ENCODE measurements at places on chromosomes 4 and X.

- no peak for DNase-seq
Observed at GRCh38 chrX:24229400-24229879, 79.9 kb downstream of the ZFX start.

DNA sequence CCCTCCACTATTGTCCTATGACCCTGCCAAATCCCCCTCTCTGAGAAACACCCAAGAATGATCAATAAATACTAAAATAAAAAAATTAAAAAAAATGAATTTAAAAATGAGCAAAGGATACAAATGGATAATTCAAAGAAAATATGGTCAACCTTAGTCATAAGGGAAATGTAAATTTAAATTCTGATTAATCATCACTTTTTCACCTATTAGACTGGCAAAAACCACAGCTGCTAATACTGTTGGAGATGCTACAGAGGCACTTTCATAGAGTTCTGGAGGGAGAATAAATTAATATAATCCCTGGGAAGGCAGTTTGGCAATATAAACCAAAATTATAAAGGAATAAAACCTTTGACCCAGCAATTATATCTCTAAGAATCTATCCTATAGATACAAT is 50.3 kb downstream of the LRBA start:
- no peak for DNase-seq

DNA sequence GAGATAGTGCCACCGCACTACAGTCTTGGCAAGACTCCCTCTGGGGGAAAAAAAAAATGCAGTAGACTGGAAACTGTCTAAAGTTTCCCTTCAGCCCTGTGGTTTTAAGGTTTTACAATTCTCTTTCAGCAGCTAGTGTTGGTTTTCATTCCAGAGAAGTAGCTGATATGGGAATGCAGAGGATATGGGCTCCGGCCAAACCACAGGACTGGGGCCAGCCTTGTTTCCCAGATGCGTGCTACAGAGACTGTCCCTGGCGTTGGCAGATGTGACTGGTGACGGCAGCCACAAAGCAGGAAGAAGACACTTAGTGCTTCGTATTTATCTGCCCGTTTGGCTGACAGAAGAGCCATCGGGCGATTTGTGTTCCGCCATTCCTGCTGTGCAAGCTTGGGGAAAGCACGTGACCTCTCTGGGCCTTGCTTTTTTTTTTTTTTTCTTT is 43.2 kb downstream of the ZBTB49 start:
- no peak for DNase-seq

DNA sequence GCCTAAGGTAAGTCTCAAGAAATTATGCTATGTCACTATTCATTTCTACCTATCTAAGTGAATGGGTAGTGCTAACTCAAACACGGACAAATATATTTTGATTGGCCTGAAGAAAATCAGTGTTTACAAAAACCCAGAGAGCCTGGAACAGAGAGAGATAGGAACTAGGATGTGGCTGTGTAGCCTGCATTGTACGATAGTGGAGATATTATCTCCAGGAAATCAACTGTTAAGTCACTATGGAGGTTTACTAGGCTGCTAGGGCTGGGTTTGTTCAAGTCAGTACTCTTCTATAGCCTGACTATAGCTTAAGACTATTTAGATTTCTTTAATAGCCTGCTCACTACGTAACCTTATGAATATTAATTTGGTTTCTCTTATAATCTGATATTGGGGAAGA is 127.9 kb downstream of the TACR3 start:
- no peak for DNase-seq

DNA sequence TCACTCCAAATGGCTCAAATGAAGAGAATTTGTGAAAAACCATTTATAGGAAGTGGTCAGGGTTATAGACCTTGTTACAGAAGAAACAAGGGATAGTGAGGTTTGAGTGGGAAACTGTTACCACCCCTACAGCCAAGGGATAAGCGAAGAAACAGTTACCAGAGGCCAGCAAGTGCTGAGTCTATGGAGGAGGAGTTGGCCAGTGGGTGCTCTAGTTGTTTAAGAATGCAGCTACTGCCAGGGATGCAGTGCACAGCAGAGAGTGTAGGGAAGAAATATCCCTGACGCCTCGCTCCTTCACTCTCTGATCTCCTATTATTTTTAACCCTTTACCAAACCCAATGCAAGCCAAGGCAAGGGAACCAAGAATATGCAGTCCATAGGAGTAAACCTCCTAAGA is 15.2 kb upstream of the SYTL4 start:
- no peak for DNase-seq

GRCh38 chr4:122548452-122548851 is 72.4 kb downstream of the IL21 start:
- DNase-seq = no peak

GRCh38 chr4:185837415-185838103 is 25.6 kb upstream of the SORBS2 start:
- no peak for DNase-seq

DNA sequence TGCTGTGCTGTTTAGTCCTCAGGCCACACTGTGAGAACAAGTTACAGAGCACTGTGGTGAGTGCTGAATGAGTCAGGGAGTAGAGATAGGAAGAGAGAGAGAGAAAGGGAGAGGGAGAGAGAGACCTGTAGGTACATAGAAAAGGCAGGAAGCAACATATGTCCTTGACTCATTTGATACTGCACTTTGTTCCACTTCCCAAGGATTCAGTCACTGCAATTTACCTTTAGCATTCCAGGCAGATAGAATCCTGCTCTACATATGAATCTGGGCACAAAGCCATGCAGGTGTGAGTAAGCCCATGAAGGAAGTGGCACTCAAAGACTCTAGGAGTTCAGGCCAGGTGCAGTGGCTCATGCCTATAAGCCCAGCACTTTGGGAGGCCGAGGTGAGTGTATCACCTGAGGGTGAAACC is 1.0 kb upstream of the DAPP1 start:
- DNase-seq = no peak

DNA sequence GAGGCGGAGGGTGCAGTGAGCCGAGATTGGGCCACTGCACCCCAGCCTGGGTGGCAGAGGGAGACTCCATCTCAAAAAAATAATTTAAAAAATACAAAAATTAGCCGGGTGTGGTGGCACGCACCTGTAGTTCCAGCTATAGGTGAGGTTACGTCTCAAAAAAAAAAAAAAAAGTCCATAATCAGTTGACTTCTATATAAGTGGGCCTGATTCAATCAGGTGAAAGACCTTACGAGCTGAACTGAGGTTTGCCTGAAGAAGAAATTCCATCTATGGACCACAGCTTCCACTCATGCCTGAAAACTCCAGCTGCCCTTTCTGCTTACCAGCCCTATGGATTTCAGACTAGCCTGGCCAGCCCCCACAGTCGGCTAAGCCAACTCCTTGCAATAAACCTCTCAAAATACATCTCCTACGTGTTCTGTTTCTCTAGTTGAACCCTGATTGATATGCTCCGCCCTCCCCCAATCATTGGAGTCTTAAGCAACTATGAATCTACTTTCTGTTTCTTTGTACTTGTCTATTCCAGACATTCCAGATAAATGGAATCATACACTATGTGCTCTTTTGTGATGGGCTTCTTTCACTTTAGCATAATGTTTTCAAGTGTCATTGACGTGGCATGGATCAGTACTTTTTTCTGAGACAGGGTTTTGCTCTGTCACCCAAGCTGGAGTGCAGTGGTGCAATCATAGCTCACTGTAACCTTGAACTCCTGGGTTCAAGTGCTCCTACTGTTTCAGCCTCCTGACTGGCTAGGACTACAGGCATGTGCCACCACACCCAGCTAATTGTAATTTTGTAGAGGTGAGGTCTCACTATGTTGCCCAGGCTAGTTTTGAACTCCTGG is 36.6 kb downstream of the SAT1 start:
- DNase-seq = no peak

DNA sequence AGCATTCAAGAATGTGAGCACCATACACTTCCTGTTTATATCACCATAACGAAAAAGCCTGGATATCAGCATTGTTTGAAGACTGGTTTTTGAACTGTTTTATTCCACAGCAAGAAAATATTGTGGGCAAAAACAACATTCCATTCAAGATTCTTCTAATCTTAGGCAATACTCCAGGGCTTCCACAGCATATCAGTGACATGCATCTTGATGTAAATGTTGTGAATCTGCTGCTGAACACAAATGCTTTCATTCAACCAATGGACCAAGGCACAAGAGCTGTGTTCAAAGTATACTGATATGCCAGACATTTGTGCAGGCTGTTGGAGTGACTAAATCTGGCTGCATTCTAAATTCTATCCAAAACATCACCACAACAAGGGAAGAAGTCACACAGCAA is 260.1 kb upstream of the ETNPPL start:
- DNase-seq = no peak

DNA sequence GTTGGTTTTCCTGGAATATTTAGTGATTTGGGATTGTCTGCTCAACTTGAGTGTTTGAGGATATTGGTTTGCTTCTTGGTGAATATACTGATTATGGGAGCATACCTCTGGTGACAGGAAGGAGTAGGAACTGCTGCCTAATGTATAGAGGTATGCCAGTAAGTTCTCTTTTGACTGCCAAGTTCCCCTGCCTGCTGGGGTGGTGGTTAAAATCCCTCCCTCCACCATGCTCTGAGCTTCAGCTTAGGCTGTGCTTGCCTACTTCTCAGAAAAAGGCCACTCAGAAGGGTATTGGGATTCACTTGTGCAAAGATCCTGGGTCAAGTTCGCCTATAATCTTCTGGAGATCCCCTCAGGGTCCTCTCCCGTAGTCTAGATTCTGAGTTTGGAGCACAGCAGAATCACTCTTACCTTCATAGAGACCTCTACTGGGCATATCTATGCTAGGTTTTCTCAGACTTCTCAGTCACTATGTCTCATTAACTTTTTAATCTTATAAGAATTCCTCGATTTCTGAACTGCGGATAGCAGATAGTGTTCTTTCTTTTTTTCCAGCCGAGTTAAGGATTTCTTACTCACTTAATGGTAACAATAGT is 44.7 kb upstream of the DCK start:
- DNase-seq = no peak

GRCh38 chrX:118239913-118240698 is 105.8 kb upstream of the WDR44 start:
- DNase-seq = no peak

GRCh38 chr4:108081256-108081655 is 87.5 kb downstream of the LEF1 start:
- DNase-seq = no peak

DNA sequence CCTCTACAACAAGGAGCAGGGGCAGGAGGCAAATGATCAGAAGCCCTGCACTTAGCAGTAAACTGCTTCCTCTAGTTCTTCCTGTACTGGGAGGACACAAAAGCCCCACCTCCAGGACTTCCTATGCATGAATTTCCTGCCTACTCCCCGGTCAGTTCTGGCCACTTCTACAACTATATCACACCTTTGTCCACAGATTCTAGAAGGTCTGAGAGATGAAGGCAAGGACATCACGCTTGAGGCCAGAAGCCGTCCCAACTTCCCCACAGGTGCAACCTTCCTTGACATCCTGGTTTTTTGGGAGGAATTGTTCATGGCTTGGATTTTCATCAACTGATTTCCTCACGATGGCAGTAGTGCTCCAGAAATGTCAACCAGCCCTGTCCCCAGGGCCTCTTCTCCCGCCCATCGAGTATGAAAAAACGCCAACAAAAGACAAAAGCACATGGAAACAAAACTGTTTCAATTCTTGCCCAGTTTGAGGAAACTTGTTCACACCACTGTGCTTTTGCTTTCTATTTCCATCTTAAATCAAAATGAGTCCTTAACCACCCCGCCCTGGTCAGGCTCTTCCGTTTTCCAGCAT is 206.5 kb upstream of the STK26 start:
- peak; percentile 85 for DNase-seq

GRCh38 chrX:46941341-46941740 is 29.1 kb downstream of the JADE3 start:
- DNase-seq = no peak

DNA sequence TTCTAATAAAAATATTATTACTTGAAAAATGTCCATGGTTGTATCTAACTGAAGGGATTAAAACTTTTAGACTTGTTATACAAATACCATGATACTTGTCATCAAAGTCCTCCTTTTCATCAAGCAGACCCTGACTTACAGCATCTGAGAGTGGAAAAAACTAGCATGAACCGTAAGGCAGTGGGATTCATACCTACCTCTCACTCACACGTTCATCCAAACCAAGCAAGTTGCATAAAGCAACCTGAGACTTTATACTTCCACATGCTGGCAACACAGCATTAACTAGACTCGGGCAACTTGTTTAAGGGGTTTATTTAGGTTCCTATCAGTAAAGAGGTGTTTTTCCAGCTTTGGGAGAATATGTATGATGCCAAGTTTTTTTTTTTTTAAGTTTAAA is 22.6 kb upstream of the TLR7 start:
- no peak for DNase-seq

- no peak for DNase-seq
Observed at GRCh38 chr4:168919706-168920324, 90.2 kb downstream of the CBR4 start.

DNA sequence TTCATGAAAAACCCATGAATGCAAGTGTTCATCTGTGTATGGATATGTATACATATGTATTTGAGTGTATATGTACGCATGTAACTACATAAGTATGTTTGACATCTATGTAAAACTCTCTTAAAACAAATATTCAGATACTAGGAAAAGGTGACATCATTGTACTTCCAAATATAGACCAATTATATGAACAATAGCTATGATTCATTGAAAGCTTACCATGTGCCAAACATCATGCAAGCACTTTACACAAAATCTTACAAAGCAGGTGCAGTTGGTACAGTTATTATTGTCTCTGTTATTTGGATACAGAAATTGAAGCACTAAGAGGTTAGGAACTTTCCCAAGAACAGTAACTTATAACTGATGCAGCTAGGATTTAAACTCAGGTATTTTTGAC is 21.4 kb downstream of the MAGEB17 start:
- DNase-seq = no peak
